ENCODE measurements at places on chromosomes 2 and 18.

- DNase-seq = no peak
Observed at GRCh38 chr2:197251163-197251562, 59.4 kb downstream of the ANKRD44 start.

- no peak for DNase-seq
Observed at GRCh38 chr2:191696001-191696400, 18.1 kb downstream of the NABP1 start.

GRCh38 chr18:6363216-6363615, 51.5 kb downstream of the L3MBTL4 start:
- DNase-seq = no peak

DNA sequence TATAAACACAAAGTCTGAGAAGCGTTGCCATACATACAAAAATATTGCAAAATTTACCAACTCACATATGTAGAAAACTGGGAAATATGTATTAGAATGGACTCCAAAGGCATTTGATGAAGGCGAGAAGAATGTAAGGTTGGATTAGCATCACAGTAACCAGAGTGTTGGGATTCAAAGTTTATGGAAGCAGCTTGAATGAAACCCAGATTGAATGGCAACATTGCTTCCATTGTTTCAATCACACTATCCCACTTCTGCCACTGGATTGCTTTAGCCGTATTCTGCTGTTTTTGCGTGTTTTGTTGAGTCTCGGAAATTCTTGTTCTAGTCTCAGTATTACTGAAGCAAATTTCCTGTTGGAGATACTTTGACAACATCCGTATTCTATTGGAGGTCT, 609.0 kb upstream of the LRATD1 start:
- no peak for DNase-seq

DNA sequence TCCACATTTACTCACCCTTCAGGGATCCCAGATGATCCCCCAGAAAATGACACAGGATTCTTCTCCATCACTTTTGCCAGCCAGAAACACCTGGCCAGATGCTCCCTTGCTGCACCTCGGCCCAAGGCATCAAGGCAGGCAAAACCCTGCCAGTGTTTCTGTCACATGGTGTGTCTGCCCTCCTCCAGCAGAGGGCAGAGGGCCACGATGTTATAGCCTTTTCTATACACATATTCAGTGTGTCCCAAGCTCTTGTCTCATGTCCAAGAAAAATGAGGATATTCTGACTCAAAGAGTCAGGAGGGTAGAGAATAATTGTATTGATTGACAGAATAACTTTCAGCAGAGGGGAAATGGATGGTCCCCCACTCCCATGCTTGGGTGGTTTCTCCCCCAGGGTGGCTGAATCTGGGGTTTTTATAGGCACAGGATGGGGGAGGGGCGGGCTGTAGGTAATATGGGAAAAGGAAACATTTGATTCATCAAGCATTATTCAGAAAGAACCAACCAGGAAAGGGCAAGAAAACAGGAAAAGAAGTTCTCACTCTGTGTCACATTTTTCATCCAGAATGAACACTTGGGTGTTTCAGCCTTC, 933.9 kb downstream of the TRIB2 start:
- no peak for DNase-seq
